ENCODE measurements at places on chromosomes 4 and X.

GRCh38 chrX:49171752-49172279 is at the start of gene PLP2:
TSS of gene PLP2 (plus strand) at chrX:49171898. CDS start at chrX:49172001, 103 bp downstream.
- DNase-seq: no peak

DNA sequence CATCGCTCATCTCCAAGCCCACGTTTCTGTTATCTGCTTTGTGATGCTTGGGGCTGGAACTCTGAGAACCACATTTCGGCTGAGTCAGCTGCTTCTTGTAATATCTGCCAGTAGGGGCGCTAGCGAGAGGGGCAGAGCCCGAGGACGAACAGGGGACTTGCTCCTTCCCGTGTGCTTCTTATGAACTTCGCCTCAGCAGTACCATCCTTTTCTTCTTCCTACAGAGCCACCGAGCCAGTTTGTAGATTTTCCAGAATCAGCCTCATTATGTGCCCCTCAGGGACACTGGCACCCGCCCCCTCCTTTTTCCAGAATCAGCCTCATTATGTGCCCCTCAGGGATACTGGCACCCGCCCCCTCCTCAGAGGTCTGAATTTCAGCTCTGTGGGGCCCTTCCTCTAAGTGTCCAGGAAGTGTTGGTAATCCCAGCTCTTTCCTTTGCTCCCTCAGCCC is 441.7 kb upstream of the RASGEF1B start:
- peak; percentile 25 for DNase-seq

DNA sequence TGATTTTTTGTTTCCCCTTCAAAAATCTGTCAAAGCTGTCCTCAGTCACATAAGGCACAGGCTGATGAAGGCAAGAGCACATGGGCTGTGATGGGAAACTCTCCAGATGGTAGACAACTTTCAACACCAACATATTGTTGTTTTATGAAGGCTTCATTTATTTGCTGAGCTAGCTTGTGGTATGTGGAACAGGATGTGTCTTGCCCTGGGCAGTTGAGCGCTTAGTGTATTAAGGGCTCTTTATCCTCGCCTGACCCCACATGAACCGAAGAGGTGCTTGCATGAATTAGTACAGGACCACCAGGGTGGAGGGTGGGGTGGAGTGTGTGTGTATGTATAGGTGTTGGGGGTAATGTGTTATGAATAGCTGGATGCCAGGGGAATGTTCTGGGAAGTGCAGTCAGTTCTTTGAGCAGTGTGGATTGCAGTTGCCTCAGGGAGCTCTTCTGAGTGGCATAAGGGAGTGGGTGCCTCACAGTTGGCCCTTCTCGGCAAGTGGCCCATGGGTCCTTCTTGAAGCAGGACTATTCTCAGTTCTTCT is 103.1 kb downstream of the PHEX start:
- DNase-seq: no peak

- no peak for DNase-seq
These were observed 27.3 kb downstream of the C4orf46 start for GRCh38 chr4:158644356-158644755.

- no peak for DNase-seq
These were observed 2.1 kb upstream of the FAT1 start for GRCh38 chr4:186725469-186726425.

DNA sequence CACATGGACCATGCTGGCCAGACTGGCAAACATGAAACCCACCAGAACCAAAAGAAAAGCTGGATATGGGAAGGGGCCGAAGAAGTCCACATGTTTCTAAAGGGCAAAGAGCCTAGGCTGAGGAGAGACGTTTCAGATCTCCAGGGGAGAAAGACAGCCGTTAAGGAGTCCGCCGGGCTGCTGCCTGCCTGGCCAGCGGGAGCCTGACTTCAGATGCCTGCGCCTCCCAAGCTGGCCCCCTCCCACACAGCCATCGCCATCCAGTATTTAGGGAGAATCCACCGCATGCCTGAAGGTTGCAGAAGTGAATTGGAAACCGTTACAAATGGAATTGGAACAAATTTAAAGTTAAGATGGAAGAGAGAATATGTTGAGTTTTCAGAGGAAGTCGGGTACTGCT is 2.9 kb downstream of the TBL1X start:
- no peak for DNase-seq

All from GM18507 (cell line).